ENCODE measurements at places on chromosomes 12 and 14.

DNA sequence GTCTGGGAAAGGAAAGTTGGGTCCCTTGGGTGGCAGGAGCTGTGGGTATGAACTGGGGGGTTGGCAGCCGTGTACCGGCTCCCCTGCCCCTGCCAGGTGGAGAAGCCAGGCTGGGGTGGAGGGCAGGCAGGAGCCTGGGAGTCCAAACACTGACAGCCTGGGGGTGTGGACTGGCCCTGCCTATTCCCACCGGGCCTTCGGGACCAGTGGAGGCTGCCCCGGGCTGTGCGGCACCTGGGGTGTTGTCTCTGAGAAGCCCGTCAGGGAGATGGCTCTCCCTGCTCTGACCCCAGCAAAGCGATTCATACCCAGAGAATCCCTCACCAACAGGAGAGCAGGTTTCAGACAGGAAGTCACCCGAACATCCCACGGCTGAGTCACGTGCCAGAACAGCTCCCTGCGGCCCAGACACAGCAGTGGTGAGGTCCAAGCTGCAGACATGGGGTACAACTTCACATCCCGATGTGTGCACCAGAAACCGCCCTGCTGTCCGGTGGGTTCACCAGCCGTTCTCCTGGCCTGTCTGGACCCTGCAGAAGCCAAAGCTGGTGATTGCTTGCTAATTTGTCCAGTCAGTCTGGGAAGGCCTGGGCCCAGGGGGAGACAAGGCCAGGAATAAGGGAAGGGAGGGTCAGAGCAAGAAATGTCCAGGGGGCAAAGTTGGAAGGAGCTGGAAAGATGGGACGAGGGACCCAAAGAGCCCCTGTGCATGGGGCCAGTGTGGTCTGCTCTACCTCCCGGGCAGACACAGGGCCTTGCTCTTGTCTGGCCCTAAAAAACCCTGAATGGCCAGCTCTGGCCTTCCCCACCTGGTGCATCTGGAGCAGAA, 2.1 kb upstream of the GPR132 start:
- peak; percentile 18 for DNase-seq

- no peak for DNase-seq
Measured at GRCh38 chr12:49170924-49171323, 18.0 kb downstream of the TUBA1A start.

DNA sequence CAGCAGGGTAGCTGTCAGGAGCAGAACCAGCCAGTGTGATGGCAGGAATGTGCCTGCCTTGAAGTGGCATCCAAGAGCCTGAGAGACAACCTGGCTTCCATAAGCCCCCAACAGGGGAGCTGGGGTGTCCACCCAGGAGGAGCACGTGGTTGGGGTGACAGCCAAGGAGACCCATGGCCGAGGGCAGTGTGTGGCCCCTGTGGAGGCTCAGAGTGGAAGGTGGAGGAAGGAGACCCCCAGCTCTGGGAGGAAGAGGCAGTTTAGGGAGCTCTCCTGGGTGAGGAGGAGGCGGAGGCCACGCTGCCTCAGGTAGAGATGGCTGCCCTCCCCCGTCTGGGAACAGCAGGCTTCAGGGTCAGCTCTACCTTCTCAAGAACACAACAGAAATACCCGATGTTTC, 147.0 kb downstream of the CALM1 start:
- DNase-seq: no peak

- no peak for DNase-seq
Measured at GRCh38 chr12:52350021-52350620, 17.2 kb downstream of the KRT85 start.

GRCh38 chr14:106493962-106494823, 967.8 kb downstream of the TMEM121 start:
- DNase-seq: no peak

DNA sequence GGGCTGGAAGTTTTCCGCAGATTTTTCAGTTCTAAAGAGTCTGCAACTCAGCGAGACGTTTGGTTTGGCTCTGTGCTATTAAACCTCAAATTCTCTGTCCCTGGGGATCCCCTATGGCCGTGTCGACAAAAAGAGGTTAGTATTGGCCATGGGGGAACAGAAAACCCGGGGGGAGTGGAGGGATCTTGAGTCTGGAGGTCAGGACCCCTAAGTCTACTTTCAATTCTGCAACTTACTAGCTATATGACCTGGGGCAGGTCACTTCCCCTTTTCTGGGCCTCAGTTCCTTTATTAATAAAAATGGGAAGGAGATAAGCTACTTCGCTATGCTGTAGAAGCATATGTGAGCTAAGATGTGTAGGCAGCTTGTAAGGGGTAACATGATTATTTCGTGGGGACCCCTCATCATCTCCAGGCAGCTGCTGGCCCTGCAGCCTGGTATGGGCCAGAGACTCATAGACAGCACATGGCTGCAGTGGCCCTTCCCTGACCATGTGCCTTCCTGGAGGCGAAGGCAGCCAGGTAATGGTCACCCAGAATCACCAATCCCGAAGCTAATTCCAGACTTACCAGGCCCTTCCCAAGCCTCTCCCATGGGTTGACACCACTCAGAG, 8.6 kb downstream of the ASB2 start:
- DNase-seq: peak; percentile 42

DNA sequence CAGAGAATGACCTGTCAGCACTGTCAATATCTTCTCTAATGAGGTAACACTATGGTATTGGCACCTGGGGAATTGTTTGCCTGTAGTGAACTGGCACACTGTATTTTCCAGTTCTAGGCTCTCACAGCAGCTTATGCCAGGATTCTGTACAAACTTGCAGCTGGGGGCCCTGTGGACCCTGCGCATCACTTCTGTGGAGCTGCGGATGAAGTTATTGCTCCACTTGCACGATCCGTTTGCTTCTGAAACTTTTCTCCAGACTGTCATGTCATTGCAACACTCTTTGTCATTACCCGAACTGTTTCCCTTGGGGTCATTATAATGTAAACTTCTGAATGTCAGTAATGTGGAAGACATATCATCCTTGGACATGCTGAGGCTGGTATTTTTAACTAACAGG, 3.9 kb downstream of the RNASE11 start:
- DNase-seq: no peak
